Activated CD4-positive, alpha-beta T cell treated with anti-CD3 and anti-CD28 coated beads, Interleukin-2, amount 50 U/mL, for 48 hours (primary cell): ENCODE measurements at places on chromosomes 16 and 17.

GRCh38 chr17:80478487-80479245, 2.3 kb upstream of the NPTX1 start:
- peak; percentile 6 for DNase-seq

DNA sequence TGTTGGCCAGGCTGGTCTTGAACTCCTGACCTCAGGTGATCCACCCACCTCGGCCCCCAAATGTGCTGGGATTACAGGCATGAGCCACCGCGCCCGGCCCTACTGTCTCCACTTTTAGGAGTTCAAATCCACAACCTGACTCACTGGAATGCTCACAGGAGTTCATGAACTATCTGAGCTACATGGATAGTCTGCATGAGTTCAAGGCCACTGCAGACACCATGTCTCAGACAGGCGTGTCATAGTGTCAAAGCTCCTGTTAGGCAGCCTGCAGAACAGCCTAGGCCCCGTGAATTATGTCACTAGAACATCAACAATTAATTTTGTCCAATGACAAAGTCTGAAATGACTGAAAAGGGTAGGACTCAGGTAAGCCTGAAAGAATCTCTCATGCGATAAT, 38.3 kb upstream of the NDRG4 start:
- no peak for DNase-seq

GRCh38 chr17:31448467-31449077, 57.1 kb downstream of the RAB11FIP4 start:
- no peak for DNase-seq

DNA sequence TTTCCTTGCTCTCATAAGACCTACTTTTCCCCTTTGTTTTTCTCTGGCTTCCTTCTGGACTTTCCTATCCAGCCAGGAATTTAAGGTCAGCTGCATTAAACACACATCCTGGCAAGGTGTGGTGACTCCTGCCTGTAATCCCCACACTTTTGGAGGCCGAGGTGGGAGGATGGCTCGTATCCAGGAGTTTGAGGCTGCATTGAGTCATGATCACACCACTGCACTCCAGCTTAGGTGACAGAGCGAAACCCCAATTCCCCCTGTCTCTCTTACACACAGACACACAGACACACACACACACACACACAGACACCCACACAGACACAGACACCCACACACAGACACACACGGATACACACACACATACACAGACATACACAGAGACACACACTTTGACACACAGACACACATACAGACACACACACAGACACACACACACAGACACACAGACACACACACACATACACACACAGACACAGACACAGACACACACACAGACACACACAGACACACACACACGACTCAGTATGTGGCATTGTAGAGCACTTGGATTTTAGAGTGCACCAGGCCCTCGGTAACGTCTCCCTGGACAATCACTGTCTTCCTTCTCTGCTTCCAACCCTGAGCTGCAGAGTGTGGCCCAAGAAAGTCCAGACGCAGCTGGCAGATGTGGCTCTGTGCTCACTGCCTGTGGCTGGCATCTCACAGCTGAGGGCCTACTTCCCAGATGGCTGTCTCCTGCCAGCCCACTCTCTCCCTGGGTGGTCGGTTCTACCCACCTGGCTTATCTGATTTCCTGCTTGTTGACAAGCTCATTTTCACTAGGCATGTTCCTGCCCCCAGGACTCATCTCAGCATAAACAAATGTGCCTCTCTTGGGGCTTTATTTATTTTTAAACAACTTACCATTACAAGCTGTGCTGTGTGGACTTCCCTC, 39.0 kb downstream of the NLRP1 start:
- DNase-seq, result no peak

- DNase-seq, result no peak
Measured at GRCh38 chr17:6608321-6608720, 32.2 kb downstream of the KIAA0753 start.

DNA sequence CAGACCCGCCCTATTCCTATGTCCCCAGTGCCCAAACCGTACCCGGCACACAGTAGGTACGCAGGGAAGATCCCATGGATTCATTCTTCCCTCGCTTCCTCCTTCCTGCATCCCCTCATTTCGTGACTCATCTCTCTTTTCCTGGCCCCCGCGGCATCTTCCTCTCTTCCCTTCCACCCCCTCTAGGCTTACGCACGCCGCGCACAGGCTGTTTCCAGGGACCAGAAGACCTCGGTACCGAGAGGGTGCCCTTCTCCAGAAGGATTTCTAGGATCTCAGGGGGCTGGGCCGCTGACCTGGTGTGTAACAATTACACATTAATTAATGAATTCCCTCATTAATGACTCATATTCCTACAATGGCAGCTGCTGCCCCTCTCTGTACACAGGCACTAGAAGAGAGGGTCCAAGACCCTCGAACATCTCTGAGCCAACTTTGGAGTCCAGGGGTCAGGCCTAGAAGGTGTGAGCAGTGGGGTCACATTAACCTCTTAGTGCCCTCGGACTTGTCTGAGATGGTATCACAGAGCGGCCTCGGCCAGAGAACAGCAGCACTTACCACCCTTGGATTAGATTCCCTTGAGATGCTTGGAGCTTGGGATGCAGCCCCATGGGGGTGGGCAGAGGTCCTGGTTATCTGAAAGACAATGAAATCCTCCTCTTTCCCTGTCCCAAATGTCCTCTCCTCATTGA, 16.8 kb upstream of the PLLP start:
- DNase-seq, result no peak

GRCh38 chr16:88570691-88571092, 489 bp downstream of the ZC3H18 start:
- DNase-seq, result peak; percentile 41

- DNase-seq, result no peak
Measured at GRCh38 chr17:79320331-79320730, 245.7 kb downstream of the ENGASE start.

DNA sequence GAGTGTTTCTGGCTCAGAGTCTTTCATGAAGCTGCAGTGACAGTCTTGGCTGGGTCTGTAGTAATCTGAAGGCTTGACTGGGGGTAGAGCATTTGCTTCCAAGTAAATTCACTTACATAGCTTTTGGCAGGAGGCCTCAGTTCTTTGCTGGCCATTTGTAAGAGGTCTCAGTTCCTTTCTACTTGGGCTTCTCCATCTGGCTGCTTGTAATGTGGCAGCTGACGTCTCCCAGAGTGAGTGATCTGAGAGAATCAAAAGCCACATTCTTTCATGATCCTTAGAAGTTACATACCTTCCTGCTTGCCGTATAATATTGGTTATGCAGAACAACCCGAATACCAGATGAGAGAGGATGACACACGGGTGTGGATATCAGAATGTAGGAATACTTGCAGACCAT, 39.8 kb downstream of the NF1 start:
- no peak for DNase-seq

GRCh38 chr17:40909755-40910154, 24.7 kb upstream of the KRT20 start:
- no peak for DNase-seq

DNA sequence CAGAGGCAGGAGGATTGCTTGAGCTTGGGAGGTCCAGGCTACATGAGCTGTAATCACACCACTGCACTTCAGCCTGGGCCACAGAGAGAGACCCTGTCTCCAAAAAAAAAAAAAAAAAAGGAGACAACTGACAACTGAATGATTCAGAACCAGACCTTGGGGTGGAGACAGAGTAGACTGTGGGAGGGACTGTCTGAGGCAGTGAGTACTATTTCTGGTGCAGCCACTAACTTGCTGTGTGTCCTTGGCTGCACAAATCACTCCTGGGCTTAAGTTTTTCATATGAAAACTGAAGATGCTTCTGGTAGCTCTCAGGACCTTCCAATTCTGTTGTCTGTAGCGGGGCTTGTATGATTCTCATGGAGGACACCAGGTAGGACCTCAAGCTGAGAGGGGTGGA, 5.8 kb downstream of the ASB16 start:
- no peak for DNase-seq
